Kidney capillary endothelial cell (primary cell): ENCODE measurements at places on chromosomes 4 and X.

DNA sequence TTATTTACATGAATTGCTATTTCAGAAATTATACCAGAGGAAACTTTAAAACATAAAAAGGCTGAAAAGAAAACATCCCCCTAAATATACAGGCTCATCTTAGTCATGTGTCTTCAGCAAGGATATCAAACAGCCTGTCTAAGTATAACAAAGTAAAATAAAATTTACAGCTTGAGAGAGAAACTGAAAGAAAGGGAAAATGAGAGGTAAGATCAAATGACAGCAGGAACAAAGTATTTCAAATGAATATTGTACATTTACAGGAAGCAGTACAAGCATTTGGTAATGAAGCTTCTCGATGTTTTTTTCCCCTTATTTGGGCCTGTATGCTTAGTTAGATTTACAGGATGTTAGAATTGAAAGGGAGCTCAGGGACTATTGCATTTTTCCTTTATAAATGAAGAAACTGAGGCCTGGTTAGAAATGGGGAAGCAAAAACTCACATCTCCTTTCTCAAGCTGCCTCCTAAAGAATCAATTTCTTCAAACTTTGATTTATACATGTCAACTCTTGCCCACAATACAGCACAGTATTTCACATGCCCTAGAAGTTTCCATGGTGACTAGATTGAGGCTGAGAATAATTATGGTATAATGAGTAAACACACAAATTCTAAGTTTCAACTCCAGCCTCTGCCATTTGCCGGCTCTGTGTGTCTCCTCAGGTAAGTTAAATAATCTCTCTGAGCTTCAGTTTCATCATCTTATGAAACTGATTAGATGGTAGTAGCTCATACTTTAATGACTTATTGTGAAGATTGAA, 29.3 kb downstream of the DAPP1 start:
- no peak for DNase-seq

DNA sequence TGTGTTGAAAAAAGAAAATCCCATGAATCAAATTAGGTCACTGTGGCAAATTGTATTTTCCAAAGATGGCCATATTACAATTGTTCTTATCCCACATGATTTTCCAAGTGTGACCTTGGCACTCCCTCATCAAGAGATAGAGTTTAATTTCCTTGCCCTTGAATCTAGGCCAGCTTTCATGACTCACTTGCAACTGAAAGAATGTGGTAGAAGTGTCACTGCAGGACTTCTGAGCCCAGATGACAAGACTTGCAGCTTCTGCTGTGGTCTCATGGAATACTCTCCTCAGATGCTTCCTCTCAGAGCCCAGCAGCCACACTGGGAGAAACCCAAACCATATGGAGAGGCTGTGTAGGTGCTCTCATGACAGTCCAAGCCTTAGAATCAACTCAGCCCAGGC, 139.0 kb downstream of the ADAMTS3 start:
- no peak for DNase-seq

GRCh38 chr4:54659313-54659712, 1.6 kb downstream of the KIT start:
- DNase-seq: peak; percentile 30

DNA sequence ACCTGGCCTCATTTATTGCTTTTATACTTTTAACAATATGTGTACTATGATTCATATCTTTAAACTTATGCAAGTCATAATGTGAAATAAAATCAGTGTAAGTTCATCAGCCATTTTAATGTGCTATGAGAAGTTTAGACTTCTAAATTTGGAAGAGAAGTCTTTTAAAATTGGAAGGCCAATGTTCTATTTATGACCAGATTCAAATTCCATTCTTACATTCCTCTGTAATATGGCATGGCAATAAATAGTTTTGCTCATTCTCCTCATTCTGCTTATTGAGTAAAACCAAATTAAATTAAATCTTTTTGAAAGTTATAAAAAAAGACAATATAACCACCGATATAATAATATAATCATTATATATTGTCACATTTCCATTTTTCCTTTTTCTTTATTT, 126.2 kb downstream of the SORBS2 start:
- DNase-seq: no peak

DNA sequence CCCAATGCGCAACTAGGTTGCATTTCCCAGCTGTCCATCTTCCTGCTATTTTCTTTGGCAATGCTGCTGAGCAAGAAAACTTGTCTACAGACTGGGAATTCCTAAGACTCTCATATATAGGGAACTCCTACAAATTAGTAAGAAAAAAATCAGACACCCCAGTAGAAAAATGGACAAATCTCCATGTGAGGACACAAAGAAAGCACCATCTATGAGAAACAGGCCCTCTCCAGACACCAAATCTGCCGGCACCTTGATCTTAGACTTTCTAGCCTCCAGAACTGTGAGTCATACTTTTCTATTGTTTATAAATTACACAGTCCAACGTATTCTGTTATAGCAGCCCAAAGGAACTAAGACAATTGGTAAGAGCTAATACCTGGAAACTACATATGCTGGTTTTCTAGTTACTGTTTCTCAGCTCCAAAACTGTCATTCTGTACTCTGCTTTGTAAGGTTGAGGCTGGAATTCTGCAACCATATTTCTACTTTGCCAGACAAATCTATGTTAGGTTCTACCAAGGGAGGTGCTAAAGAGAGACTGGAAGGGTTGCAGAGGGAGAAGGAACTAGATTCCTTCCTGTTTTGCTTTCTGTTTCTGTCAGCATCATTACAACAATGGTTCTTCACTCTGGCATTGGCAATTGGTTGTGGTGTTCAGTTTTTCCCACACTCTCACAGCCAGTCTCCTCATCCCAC, 35.7 kb upstream of the FAM241A start:
- DNase-seq: peak; percentile 82

DNA sequence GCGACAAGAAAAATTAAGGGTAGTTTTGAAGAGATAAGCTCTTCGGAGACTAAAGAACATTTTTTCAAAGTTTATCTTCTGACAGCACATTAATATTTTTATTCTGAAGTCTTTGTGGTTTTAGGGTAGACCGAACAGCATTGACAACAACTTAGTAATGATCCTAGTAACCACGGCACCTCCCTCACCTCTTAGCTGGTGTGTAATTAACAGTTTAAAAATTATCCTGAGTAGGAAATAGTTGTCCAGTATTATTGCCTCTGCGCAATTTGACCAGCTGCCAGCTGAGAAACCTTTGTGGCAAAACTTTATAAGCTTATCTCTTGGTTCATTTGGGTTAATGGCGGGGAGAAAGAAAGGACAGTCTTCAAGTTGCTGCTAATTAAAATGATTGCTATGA, 213.6 kb downstream of the CBLL2 start:
- no peak for DNase-seq

DNA sequence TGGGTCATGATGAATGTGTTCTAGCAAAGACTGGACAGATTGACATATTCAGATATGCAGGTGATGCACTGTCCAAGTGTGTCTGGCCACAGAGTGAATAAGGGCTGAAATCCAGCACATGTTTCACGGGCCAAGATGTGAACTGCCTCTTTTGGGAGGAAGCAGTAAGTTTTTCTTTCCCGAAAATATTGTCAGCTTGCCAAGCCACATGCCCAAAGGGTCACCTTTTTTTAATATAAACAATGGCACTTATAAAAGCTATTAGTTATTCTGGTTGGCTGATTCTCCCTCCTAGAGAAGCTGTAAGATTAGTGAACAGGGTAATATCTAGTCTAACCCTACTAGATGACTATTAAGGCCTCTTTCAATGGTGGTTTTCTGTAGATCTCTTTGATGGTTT, 1.5 kb upstream of the EDNRA start:
- no peak for DNase-seq

DNA sequence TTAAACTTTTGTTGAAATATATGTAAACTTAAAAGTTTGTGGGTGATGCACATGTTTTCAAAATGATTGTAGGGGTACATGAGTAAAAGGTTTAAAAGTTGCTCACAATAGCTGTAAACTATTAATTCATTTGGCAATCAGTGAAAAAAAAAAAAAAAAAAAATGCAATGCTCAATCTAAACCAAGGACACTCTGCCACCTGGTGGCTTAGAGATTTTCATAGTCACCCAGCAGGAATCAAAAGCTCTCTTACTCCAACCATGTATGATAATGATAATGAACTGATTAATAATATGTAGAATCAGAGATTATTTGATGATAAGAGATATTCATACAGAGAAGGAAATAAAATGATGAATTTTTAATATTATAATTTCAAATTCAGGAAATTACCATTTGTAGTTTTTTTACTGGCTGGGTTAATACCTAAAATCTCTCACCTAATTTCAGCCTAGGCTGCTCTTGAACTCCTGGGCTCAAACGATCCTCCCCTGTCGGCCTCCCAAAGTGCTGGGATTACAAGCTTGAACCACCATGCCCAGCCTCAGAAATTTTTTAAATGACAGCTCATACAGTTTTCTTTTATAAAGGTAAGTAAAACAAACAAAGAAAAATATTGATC, 46.9 kb upstream of the SLC25A4 start:
- peak; percentile 41 for DNase-seq

- DNase-seq: no peak
Observed at GRCh38 chr4:34250562-34250961, 1993.8 kb downstream of the ARAP2 start.

GRCh38 chr4:176009254-176009653, 56.4 kb upstream of the WDR17 start:
- DNase-seq: no peak

DNA sequence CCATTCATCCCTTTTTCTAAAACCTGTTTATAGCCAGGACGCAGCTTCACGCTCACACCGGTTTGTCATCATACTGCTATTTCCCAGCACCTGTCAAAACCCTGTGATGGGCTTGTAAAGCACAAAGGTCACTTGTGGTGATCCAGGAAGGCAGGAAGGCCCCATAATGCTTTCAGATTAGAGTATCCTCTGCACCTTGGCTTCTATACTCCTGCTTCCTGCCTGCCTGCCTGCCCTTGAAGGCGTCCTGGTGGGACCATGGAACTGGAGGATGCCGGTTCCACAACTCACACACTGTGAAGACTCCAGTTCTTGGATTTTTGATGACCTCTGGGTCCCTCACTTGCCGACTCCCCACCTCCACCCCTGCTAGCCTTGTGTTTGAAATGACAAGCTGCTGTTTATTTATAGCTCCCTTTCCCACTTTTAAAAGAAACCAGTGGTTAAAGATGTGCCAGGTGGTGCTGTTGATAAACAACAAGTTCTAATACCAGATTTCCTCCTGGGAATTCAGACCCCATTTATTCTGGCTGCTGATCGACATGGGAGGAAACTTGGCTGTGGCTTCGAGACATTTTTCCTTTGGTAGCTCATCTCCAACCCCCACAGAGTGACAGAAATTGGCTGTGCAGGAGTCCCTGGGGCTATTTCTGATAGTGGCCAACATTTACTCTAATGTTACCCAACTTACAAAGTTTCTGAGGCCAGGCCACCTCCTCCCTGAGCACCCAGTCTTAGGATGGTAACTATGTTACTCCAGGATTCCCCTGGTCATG, 211.5 kb downstream of the KDR start:
- peak; percentile 31 for DNase-seq

DNA sequence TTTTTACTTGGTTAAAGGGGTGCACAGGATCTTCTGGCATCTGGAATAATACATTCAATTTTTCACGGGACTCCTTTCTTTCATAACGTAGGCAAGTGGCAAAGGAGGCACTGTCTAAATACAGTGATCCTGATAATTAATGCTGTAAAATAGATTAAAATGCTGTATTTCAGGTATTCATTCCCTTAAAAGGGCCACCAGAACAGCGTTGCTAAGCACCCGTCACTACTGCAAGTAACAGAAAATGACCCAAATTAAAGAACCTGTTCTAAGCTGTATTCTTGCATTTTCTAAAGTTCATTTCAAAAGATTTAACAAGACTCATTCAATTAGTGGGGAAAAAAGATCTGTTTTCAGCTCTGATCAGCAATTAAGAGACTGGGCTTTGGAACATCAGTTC, 208.2 kb downstream of the TENM3 start:
- no peak for DNase-seq

GRCh38 chr4:170091069-170091696, 1.4 kb upstream of the AADAT start:
- no peak for DNase-seq

GRCh38 chr4:71229477-71230270, 109.1 kb upstream of the SLC4A4 start:
- DNase-seq: peak; percentile 17

DNA sequence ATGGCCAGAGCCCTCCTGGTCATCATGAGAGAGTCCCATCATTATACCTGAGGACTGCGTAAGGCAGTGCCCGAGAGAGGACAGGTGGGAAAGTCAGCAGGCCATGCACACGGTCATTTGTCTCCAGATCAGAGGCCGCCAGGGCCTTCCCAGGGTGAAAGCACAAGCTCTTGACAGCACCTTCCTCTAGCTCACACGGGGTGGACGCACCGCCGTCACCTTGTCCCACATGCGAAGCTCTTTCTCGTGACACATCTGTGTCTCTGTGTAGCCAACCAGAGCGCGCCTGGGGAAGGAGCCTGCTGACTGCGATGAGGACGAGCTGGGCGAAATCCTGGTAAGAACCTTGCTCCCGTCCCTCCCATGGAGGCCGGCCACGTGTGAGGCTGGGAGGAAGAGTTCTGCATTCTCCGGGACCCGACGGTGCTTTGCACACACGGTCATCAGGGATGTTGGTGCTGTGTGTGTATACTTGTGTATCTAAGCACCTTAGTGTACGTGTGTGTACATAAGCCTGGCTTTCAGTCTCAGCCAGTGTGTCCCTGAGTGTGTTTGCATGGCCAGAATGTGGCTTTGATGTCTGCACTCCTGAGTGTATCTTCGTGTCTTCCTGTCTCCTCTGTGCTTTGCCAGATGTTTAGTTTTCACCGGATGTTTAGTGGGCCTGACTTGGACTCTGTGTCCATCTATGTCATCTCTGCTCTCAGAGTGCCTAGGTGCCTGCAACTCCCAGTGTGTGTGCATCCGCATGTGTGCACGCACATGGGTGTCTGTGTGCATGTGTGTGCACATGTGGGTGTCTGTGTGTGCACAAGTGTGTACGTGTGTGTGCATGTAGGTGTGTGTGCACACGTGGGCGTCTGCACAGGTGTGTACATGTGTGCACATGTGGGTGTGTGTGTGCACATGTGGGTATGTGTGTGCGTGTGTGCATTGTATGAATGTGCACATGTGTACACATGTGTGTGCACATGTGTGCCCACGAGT, 15.1 kb downstream of the ATP5ME start:
- DNase-seq: no peak

DNA sequence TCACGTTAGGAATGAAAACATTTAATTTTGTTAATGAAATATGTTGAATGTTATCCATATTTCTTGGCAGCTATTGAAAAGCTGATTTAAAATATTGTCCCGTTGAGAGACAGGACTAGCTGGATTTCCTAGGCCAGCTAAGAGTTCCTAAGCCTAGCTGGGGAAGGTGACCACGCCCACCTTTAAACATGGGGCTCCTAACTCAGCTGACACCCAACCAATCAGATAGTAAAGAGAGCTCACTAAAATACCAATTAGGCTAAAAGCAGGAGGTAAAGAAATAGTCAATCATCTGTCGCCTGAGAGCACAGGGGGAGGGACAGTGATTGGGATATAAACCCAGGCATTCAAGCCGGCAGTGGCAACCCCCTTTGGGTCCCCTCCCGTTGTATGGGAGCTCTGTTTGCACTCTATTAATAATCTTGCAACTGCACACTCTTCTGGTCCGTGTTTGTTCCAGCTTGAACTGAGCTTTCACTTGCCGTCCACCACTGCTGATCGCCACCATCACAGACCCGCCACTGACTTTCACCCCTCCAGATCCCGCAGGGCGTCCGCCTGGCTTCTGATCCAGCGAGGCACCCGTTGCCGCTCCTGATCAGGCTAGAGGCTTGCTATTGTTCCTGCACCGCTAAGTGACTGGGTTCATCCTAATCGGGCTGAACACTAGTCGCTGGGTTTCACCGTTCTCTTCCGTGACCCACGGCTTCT, 308.9 kb downstream of the GLUD2 start:
- no peak for DNase-seq
